ENCODE measurements at places on chromosomes 4 and X.

GRCh38 chrX:117607561-117607960, 509.0 kb downstream of the KLHL13 start:
- DNase-seq: no peak

DNA sequence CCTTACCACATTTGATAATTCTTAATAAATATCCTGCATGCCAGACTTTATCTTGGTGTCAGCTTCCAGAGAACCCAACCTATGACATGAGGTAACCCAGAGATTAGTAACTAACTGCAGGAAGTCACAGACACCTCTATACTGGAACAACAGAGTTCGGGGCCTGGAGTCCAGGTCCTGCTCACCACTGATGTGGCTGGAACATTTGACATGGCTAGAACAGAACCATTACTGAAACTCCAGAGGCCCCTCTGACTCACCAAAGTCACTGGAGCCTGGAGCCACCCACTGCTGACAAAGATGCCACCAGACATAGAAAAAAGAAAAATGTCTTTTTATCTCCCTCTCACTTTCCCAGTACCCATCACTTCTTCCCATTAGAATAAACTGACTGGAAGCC, 403.7 kb downstream of the MID1IP1 start:
- no peak for DNase-seq

DNA sequence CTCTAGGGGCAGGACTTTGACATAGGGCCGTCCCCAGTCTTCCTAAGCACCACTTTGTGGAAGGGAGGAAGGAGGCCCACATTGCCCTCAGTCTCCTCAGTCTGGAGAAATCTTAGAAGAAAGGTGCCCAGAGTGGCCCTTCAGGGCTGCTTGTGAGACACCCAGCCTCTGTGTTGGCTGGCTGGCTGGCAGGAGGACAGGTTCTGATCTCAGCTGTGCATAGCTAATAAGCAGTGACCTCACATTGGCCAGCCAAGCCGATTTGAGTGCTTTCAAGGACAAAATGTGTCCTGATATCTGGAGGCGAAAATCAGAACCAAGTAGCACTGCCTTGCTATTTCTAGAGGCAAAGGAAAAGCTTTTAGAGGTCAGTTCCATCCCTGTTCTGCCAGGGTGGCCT, 211.5 kb downstream of the BCOR start:
- DNase-seq: no peak

GRCh38 chr4:56077676-56078075, 128.9 kb downstream of the CEP135 start:
- DNase-seq: no peak

DNA sequence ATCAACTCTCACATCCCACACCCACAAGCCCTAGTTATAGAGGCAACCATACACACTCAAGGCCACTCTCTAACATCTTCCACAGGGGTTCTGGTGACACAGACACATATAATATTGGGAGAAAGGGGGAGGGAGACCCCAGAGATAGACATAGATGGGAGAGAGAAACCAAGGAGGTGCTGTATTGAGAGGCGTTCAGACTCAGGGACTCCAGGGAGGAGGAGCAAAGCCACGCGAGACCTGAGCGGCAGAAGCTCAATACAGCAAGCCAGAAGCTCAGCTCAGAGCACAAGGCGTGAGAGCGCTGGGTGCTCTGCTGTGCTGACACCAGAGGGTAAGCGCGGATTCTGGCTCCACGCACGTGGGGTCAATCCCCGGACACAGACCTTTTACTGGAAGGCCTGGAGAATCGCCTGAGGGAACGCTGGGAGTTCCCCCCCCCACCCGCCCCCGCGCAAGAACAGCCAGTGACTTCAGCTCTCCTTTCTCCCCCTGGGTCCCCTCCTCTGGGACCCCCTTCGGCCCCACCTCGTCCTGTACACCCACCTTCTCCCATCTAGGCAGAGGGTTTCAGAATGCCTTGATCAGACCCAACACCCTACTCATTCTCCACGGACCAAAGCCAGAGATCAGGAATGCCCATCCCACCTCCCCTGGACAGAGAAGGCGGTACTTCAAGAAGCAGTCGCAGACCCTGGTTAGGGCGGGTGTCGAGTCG, 8.7 kb downstream of the MSX1 start:
- no peak for DNase-seq
